Stimulated activated CD8-positive, alpha-beta memory T cell treated with anti-CD3 and anti-CD28 coated beads, Interleukin-15, amount 100 ng/mL, for 24 hours (primary cell): ENCODE measurements at places on chromosomes 5 and 9.

DNA sequence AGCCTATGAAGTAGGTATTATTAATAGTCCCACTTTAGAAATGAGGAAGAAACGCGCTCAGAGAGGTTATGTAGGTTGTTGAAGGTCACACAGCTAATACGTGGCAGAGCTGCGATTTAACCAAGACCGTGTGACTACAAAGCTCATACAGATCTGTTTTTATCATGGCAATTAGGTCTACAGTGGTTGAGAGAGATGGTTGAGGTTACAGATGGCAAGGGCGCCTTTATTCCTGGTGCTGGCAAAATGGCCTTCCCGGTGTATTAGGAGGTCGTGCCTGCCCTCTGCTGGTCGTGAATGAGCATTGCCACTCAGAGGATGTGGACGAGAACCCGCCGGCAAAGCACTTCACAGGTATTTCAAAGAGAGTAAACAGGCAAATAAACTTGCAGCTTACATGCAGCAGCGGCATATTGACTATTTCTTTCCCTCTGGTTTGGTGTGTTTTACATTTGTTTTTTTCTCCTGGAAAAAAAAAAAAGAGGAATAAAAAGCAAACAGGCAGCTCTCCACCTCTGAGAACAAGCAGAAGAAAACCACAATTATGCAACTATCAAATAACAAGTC is 65.3 kb upstream of the EGFLAM start:
- peak; percentile 26 for DNase-seq

- DNase-seq = no peak
Measured at GRCh38 chr5:65014769-65015168, 246.0 kb downstream of the CWC27 start.

DNA sequence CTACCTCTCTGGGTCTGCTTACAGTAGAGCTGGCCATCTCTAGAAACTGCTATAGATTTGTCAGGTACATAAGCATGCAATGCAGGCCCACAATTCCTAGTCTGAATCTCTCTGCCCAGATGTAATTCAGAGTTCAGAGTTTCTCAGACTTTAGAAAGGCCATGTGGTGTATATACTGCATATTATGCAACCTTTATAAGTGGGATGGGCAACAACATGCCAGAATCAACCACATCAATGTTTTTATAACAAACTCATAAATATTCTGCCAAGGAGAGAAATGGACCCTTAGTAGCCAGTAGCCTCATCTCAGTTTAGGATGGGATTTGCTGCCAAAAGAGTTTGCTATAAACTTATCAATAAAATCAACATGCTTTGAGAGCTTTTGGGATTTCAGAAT is 78.8 kb downstream of the SLC1A1 start:
- no peak for DNase-seq

DNA sequence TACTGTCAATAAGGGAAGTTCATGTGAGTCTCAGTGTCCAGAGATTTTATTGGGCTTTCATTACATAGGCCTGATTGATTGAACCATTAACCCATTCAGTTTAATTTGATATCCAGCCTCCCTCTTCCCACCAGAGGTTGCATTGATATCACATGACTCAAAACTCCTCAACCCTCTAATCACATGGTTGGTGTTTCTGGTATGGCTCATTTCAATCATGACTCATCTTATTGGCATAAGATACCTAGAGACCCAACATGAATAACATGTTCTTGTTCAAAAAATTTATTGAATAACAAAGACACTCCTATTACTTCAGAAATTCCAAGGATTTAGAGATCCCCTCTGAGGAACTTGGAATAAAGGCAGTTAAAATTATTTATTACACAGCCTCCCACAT is 982.2 kb downstream of the TLE1 start:
- no peak for DNase-seq

- peak; percentile 16 for DNase-seq
Measured at GRCh38 chr9:19184144-19184917, 46.2 kb upstream of the DENND4C start.
